ENCODE measurements at places on chromosomes 4 and X.
A peak's percentile ranks its signal among the peaks of the same experiment; 100 is the strongest.

- DNase-seq, result peak; percentile 34
Observed at GRCh38 chrX:9493936-9494335, 29.1 kb downstream of the TBL1X start.

DNA sequence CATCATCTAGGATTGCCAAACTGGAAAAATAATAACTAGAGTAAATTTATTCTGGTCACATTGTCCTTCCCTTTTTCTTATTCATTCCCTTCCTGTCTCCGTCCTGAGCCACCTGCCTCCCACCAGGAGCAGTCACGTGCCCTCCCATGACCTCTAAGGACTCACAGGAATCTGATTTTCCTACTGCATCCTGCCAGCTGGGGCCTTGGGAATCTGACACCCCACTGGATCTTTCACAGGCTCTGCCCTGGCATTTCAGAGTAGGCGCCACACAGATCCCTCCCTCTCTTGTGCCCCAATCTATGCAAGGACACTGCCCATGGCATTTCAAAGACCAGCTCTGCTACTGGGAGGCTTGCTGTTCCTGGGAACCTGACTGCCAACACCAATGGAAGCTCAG, 520.5 kb downstream of the PPARGC1A start:
- no peak for DNase-seq

DNA sequence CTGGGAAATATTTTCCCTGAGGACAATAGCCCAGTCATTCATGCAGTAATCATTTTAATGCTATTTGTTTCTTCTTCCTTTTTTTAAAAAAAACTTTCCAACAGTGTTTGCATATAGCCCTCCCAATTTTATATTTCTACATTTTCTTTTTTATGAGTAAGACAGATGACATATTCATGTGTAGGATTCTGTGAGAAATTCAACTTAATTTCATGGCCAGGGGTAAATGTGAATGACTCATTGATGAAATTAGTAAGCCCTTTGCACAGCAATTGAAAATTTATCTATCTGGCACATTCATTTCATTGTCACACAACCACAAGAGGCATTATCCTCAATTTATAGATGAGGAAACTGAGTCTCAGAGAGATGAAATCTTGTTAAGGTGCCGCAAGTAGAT, 13.7 kb upstream of the SMIM20 start:
- peak; percentile 61 for DNase-seq

GRCh38 chr4:94306713-94307112, 35.9 kb downstream of the HPGDS start:
- DNase-seq, result no peak

DNA sequence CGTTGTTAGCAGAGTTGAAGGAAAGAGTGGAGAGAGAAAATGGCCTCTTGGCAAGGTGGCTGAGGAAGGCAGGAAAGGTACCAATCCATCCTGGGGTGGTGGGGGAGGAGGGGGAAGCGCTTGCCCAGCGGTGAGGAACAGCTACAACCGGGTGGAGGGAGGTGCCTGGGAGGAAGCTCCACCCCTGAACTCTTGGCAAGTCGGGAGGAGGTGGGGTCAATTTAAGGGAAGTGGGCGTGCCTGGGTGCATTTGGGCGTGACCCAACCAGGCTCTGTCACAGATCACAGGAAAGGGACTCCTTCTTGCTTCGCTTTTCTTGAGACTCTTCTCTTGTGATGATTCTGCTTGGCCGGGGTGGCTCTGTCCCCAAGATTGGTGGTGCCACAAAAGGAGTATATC, 41.7 kb downstream of the BCORL1 start:
- peak; percentile 75 for DNase-seq

GRCh38 chr4:53459548-53459947, 82.1 kb downstream of the FIP1L1 start:
- DNase-seq, result peak; percentile 74

GRCh38 chrX:44330227-44330626, 13.2 kb downstream of the EFHC2 start:
- no peak for DNase-seq

DNA sequence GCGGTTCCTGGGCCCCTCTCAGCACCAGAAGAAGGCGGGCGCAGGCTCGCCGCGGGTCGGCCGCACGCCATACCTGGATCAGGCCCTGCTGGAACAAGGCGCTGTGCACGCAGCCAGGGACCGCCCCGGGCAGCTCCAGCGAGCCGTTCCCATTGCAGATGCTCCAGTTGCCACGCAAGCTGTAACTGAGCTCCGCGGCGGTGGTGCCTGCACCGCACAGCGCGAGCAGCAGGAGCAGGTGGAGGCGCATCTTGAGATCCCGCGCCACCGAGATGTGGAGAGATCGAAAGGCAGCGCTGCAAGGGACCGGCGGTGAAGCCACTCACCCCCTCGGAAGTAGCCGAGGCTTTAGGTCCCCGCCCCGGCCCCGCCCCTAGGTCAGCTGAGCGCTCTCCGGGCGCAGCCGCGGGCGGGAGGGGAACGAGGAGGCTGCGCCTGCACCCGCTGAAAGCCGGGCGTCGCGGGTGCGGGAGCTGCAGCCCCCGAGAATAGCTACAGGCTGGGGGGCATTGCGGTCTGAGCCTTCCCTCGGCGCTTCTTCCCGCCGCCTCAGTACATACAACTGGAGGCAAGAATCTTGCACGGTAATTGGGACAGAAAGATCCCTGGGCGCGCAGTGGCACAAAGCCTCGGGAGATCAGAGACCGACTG, at the start of gene MANBA:
TSS of gene MANBA (minus strand) at position 324 of the 651 bp plus-strand sequence. CDS start at position 250, 74 bp downstream.
- DNase-seq, result peak; percentile 80

DNA sequence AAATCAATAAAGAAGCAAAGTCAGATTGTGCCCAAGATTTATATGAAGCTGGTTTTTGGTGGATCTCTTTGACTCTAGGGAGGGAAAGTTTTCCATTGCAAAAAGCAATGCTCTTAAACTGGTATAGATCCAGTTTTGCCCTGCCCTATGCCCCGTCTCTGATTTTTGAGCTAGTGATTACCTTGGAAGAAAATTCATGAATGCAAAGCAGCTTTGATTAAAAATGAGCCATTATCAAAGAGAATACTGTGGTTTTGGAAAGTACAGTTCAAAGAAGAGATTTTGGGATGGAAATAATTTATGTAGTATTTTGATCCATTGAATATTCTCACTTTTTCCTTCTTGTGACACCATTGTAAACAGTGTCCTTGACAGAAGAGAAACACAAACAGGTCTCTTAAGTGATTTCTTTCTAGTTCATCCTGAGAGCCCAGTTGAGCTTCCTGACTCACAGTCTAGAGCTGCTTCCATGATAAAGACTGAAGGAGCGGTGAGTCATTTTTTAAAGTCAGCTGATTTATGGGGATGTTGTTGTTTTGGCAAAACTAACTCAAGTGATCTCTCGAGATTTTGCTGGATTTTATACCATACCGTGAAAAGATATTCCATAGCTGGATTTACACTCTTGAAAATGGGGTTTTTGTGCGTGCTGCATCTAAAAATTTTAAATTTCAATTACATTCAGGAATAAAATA, 76.7 kb downstream of the AFF1 start:
- DNase-seq, result peak; percentile 86

DNA sequence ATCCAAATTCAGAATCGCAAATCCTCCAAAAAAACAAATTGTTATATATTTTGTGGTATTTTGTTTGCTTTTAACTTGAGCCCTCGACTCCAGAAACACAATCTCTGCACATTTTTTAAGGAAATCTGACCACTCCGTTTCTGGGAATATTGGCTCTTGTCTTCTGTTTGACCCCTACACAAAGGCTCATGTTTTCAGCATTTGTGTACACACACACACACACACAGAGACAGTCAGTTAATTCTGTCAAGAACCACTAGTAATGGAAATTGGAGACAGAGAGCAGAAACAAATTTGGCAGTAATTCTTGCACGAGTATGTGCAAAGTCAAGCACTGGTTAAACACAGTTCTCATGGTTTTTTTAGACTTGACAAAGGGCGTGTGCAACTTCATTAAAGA, 115.4 kb downstream of the AFAP1 start:
- no peak for DNase-seq

DNA sequence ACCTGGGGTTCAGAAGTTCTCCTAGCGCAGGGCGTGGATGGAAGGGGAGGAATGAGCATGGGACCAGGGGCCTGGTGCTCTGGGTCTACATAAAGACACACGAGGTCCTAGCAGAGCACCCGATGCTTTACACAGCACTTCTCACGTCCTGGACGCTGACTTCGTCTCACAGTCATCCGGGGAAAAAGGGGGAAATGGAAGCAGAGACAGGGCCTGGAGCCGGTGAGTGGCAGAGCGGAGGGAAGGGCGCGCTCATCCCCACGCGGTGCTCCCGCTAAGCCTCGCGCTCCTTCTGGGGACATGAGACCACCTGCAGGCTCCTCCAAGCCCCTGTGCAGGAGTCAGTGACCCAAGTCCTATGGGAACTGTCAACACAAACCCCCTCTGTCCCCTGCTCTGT, 157.7 kb downstream of the AFAP1 start:
- peak; percentile 47 for DNase-seq

GRCh38 chrX:97057349-97057909, 173.7 kb downstream of the RPA4 start:
- DNase-seq, result no peak

DNA sequence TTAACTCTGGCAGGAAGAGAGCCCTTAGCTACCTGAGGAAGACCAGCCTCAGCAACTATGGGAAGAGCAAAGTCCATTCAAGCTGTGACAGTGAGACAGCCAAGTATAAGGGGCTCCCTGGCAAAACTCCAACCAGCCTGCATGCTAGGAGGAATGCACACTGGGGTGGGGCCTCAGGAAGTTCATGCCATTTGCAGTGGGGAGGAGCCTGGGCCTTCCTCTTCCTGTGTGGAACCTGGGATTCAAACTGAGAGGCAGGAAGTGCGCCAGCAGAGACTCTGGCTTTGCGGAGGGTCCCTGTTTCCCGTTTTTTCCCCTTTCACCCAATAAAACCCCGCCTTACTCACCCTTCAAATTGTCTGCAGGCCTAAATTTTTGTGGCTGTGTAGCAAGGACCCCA, 33.0 kb downstream of the TFDP3 start:
- no peak for DNase-seq

DNA sequence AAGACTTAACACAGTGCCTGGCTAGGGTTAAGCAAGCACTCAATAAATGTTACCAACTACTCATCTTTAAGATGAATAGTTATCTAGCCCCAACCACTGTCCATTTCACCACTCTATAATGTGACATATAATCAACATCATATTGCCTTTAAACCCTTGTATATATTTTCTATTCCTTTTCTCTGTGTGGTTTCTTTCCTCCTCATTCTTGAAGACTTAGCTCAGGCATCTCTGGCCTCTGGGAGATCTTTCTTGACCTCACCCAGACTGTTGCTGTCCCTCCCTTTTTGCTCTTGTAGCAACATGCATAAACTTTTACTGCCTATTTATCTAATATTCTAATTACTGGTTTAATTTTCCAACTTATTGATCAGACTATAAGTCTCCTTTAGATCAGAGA, 249.9 kb upstream of the MAB21L2 start:
- DNase-seq, result peak; percentile 17

DNA sequence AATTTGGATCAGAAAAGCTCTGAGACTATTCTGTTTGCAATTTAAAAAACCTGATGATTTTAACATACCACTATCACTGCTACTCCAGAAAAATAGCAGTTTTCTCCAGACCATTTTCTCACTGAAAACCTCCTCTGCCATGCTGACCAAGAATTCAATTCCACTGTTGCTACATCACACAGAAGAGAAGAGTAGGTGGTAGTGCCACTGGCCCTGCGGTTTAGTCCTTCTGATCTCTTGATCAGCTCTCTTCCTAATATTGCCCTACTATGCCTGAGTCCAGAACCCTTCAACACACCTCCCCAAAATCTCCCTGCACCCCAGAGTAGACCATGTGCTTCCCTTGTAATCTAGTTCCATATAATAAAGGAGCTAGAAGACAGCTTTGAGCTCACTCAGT, 55.8 kb upstream of the HS3ST1 start:
- DNase-seq, result no peak

All from EH (cell line).